ENCODE measurements at places on chromosomes 12 and 14. TPM values are rescaled to one million over a fixed set of nuclear protein-coding genes. Genes with fewer than 3 reads are reported as not detected.

DNA sequence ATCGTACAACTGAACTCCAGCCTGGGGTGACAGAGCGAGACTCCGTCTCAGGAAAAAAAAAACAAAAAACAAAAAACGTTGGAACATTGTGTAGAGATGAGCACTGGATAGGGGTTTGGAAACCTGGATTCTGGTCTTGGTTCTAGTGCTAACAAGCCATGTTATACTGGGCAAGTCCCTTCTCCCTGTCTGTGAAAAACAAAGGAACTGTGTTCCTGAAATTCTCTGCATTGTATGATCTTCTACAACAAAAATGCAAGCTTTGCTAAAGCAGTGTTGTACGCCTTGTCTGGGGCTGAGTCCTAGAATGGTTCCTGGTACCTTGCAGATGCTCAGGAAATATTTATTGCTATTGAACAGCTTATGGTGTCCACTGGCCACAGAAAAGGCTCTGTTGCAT lies 13.4 kb downstream of the GPRC5D start:
- DNase-seq, result no peak

DNA sequence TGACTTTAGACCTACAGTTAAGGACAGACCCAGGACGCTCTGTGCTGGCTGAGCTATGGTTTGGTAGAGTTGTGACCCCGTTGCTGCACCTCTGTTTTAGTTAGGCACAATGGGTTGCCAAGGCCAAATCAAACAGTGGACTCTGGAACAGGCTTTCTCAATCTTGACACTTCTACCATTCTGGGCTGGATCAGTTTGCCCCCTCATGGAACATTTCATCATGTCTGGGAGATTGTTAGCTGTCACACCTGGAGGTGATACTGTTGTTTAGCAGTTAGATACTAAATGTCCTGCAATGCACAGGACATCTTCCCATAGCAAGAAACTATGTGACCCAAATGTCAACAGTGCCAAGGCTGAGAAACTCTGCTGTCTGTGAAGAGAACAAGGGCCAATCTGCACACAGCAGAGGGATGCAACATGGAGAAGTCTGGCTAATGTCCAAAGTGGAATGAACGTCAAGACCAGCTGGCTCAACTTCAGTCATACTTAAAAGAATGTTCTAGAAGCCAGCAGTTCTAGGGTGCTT lies 65.6 kb upstream of the DICER1 start:
- no peak for DNase-seq

DNA sequence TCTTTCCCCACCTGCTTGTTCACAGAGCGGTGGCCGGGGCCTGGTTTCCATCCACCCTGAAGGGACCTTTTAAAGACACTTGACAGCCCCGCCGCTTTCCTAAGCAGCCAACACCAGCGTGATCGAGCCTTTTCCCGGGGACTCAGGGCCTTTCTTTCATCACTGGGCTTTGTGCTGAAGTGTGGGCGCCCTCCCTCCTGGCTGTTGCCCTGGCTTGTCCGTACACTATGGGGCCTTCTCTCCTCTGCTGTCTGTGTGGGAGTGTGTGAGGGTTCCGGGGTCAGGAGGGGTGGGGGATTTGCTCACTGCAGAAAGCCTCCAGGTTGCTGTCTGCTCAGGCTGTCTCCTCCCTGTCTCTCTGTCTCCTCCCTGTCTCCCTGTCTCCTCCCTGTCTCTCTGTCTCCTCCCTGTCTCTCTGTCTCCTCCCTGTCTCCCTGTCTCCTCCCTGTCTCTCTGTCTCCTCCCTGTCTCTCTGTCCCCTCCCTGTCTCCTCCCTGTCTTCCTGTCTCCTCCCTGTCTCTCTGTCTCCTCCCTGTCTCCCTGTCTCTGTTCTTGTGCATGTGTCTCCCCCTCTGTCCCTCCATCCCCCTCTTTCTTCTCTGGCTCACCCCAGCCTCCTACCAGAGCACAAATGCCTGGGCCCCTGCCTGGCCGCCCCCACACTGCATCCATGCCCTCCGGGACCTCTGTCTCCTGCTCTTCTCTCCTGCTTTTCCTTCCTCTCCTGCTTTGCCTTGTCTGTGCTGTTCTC lies 64.7 kb downstream of the CCDC92 start:
- DNase-seq, result no peak

DNA sequence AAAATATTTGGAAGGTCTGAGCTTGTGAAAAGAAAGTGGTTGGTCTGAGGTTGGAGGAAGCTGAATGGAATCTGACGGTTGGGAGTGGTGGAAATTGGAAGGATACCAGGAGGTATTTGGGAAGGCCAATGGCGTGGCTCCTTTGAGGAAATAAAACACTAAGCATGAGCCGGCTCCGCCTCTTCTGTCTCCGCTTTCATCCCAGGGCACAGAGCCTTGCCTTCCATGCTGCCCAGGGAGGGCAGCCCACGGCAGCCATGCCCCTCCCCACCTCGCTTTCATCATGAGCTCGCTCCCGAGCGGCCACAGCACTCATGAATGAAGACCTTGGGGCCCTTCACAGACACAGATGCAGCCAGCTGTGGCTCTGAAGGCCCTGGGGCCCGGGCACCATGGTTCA lies 36.2 kb downstream of the HSP90AA1 start:
- DNase-seq, result no peak

- no peak for DNase-seq
Measured at GRCh38 chr12:29216266-29216665, 67.2 kb downstream of the FAR2 start.

GRCh38 chr12:109783965-109784244 lies 49.3 kb downstream of the TRPV4 start:
- DNase-seq, result no peak

GRCh38 chr12:116881877-116882507 lies 751 bp upstream of the HRK start:
- no peak for DNase-seq

The GPX2 gene
- polyA plus RNA-seq, result 0.22 TPM

The TPPP2 gene
- 4.4 TPM for polyA plus RNA-seq

The LPAR5 gene
- polyA plus RNA-seq, result 1.1 TPM

The TCP11L2 gene
- polyA plus RNA-seq, result 16.8 TPM

The MIP gene
- 0.13 TPM for polyA plus RNA-seq

The DDN gene
- 83.4 TPM for polyA plus RNA-seq

All from left renal pelvis (tissue), 4 donors.